ENCODE measurements at places on chromosomes 12 and 14.

- DNase-seq, result no peak
These were observed 42.4 kb downstream of the OVCH1 start for GRCh38 chr12:29455087-29455486.

- DNase-seq, result peak; percentile 59
These were observed 27.3 kb upstream of the CHPT1 start for GRCh38 chr12:101670007-101670671.

GRCh38 chr14:50425816-50426215 lies 29.1 kb upstream of the CDKL1 start:
- DNase-seq, result no peak

GRCh38 chr12:66282244-66282643 lies 20.0 kb upstream of the HELB start:
- DNase-seq, result no peak

GRCh38 chr14:101153691-101154090 lies 250.2 kb upstream of the RTL1 start:
- no peak for DNase-seq

- peak; percentile 83 for DNase-seq
These were observed 5.2 kb downstream of the TRAFD1 start for GRCh38 chr12:112130441-112130998.

- DNase-seq, result no peak
These were observed 3.5 kb upstream of the ANKRD52 start for GRCh38 chr12:56261503-56262232.

DNA sequence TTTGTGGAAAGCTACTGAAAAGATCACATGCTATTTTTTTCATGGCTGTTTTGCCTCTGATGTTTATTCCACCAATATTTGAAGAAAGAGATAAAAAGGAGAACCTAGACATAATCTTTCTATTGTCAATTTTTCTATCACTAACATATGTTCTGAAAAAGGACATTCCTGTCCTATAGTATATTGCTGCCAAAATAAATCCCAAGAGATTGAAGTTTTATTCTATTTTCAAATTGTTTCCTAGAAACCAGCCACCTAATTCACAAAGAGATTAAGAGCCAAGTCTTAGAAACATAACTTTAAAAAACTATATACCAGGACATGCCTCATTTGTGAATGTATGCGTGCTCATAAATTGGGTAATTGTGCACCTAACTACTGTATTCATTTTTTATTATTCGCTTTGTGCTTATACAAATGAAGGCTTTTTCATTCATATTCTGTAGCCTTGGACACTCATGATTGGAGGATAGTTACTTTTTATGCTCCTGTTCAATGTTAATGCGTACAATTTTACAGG lies 200.7 kb downstream of the FUT8 start:
- no peak for DNase-seq

DNA sequence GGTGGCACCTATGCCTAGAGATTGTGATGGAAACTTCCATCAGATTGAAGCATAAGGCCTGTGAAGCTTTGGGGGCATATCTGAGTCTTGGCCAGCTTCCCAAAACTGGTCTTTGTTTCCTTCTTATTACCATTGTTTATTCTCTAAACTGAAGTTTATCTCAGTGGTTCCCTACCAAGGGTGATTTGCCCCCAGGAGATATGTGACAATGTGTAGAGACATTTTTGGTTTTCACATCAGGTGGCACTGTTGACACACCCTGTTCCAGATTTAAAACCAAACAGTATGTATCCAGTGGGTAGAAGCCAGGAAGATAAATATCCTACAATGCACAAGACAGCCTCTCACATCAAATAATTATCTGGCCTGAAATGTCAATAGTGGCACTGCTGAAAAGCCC lies 22.1 kb downstream of the RASSF9 start:
- no peak for DNase-seq

DNA sequence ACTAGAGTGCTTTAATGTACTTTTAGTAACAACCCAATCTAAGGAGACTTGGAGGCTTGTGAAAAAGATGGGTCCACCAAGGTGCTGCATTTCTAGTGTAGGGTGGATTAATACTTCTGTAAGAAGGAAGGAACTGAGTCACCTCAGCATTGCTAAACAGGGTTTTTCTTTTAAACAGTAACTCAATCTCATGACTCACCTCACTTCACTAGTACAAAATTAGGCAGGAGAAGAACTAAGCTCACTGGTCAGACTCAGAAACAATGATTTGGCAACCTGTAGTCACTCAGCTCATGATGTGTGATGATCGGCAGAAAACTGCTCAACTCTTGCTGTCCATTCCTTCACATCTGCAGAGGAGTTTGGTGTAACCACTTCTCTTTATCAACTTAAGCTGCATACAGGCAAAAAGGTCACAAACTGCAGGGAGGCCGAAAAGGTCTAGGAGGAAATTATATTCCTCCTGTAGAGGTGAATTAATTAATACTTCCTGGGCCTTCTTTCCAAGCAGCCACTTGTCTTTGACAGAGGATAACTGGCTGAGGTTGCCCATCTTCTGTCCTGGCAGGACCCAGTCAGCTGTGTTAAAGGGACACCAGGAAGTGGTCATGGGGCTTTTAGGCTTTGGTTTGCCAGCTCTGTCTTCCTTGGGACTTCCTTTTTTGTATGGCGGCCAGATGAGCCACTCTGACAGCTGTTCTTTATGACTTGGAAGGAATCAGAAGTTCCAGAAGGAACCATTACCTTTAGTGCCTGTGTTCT lies 466.9 kb downstream of the FUT8 start:
- peak; percentile 67 for DNase-seq

DNA sequence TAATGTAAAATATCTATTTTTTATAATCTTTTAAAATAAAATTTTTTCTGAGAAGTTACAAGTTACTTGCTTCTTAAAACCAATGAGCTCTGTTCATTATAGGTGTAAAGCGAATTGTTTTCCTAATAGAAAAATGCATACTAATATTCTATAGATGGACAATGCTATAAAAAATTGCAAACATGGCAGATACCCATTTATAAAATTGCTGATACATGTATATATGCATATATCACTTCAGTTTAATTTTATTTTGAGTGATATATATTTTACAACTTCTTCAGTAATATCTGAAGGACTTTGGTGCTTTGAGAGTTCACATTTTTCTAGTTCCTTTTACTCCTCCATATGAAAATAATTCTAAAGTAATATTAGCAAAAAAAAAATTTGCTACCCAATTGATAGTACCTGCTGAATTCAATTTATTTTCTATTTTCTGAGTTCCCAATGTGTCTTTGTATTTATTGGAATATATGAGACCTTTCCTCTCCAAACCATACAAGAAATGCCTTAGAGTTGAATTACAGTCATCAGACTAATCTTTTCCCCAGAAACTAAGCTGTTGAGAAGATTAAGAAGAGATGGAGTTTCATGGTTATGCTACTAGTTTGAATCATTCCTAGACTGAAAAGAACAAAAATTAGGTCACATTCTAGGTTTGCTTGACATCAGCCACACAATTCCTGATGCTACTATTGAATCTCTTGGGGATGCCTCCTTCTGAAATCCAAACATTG lies 1937.5 kb upstream of the SEL1L start:
- DNase-seq, result no peak

DNA sequence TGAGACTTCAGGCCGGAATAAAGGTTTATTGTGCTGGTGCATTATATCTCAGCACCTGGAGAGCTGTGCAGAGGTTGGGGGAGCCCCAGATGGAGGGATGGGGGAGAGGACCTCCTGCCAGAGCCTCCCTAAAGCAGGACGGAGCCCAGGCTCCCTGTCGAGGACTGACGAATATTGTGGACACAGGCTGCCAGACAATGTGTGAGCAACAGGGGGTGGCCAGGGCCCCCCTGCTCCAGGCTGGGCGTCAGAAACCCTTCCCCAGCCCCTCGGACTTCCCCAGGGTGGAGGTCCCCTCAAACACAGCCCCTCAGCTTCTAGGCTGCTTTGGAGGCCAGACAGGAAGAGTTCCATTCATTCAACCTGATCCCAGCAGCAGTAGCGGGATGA lies 8.0 kb downstream of the TMEM119 start:
- no peak for DNase-seq

DNA sequence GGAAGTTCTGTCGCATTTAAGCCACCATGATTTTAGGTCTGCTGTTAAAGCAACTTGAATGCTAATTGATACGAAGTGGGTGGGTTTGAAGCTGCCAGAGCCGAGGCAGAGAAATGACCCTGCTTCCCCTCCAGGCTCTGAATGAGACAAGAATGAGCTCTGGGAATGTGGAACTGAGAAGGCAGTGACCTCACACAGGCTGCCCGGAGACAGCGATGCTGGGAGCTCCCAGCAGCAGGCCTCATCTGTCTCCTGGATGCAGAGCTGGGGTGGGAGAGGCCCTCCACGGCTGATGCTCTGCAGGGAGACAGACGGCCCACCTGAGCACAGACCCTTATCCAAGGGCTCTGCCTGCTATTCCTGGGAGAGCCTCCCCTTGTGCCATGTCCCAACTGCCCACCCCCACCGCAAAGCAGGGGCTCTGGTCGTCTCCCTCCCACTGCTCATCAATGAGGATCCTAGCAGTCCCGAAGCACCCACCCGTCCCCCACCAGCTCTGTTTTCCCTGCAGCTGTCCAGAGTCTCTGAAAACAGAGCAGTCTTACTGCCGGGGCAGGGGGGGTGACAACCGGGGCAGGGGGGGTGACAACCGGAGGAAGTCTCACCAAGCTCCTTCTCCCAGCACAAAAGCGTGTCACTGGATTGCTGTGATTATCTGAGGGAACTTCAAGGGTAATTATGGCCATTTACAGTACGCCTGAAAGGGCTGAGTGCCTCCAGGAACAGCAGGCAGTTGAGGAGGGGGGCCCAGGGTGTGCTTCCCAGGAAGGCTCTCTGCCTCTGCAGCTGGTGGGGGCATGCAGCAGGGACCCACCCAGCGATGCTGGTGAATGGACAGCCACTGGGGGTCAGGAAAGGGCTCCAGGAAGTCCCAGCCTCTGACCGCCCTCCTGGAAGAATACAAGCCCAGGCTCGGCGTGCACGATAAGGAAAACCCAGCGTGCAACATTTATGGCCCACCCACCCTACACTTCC lies 67.8 kb downstream of the CHGA start:
- no peak for DNase-seq

DNA sequence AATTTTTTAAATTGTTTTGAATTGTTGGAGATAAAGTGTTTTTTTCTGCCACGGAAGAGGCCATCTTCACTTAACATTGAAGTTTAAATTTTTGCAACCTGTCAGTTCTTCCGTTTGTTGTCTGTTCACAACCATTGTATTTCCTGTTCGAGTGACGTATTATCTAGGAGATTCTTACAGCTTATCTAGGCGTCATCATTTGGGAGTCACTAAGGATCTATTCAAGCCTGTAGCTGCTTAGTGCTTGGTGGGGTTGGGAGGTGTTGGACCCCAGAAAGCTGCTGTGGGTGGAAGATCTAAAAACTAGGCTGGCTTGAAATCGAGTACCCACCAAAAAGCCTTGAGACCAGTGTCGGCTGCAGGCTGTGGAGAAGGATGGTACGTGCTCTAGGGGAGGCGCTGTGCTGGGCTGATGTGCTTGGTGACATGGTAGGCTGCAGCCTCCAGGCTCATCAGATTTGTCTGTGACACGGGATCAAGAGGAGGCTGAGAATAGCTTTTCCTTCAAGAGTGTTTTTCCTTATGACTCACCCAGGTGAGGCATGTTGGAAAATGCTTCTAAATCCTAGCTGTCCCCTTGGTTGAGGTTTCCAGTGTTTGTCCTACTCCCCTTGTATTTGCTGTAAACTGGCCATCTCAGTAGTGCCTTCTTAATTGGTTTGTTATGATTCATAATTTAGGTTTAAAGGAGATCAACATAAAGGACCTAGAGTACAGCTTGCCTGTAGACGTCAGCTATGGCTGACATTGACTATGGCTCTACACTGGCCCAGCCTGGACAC lies 57.8 kb downstream of the ATG14 start:
- DNase-seq, result peak; percentile 39

DNA sequence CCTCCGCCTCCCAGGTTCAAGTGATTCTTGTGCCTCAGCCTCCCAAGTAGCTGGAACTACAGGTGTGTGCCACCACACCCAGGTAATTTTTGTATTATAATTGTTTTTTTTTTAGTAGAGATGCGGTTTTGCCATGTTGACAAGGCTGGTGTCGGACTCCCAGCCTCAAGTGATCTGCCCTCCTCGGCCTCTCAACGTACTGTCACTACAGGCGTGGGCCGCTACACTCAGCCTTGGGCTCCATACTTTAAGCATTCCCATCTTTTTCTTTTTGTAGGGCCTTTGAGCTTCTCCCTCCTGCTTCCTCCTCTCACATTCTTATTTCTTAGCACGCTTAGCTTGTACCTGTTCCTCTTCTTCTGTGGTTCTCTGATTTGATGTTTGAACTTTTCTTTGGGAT lies 62.8 kb downstream of the SERPINA3 start:
- DNase-seq, result no peak

DNA sequence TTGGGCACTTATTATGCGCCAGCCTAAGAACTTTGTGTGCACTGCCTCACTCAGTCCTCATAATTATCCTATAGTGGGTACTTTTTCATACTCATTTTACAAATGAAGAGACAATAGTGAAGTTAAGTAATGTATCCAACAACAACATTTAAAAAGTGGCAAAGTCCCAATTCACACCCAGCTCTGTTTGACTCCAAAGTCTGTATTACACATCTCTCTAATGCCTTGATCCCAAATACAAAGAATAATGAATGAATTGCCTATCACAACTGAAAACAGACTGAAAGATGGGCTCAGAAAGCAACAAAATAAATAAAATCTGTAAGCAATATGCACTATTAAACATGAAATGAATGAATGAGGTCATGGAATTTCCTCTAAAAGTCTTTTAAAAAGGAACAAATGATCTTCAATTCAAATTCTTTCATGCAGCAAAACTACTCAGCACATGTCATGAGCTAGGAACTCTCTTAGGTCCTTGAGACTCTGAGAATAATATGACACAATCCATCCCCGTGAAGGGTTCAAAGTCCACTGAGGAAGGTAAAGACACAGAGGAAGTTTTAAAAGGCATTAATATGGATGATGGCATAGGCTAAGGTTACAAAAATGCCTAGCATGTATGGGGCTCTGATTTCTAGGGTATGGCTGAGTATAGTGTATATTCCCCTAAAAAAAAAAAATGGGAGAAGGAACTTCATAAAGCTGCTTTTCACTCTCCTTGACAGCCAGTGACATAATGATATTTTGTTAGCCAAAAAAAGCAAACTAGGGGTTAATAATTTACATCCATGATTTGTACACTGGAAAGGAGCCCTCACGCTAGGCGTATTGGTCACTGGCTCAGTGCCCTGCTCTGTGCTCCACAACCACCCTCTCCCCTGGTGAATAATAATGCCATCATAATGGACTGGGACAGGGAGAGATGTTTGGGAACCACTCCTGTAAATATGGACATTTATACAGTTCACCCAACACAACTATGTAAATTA lies 103.4 kb downstream of the SLC2A13 start:
- DNase-seq, result no peak

GRCh38 chr14:25069879-25070278 lies 19.9 kb upstream of the STXBP6 start:
- no peak for DNase-seq

- DNase-seq, result no peak
These were observed 134.5 kb upstream of the GARIN6 start for GRCh38 chr12:99513066-99513465.

DNA sequence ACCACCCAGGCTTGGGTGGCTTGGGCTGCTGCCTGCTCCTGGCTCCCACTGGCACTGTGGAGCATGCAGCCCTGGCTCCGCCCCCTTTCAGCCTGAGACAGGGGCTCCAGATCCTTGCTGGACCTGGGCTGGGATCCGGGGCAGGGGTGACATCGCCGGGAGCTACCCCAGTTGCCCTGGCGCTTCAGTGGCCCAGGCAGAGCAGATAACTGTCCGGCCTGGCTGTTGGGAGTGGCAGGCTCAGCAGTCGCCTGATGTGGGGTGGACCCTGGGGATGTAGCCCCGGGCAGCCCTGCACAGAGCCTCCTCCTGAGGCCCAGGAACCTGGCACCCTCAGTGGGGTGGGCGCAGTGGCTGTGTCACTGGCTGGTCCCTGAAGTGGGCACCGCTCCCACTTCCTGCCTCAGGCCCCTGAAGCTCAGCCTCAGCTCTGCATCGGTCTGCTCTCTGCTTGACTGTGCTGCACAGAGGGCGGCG lies 57.9 kb downstream of the FUT8 start:
- DNase-seq, result no peak
